ENCODE measurements at places on chromosomes 13 and 19.

GRCh38 chr13:91329733-91330132, 17.8 kb upstream of the MIR17HG start:
- no peak for DNase-seq

- DNase-seq: peak; percentile 95
Observed at GRCh38 chr13:42048684-42049453, 421 bp downstream of the DGKH start.

DNA sequence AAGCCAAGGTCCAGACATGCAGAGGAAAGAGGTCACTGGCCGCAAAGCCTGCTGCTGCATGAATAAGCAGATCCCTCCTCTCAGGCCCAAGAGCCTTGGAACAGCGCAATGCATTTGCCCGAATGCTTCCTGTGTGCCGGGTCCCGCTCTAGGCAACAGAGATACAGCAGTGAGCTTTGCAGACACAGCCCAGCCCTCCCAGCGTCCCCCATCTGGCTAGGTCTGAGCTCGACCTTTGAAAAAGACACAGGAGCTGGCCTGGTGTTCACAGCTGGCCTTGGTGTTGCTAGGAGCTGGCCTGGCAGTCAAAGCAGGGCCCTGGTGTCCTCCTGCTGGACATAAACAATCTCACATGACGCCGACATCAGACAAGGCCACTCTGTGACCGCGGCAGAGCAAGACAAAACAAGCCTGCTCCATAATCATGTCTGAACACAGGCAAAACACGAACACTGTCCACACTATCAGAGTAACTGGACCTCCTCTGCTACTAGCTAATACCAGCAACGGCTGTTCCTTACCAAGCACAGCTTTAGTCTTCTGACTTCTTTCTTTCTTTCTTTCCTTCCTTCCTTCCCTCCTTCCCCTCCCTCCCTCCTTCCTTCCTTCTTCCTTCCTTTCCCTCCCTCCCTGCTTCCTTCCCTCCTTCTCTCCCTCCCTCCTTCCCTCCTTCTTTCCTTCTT, 5.7 kb upstream of the PEX11G start:
- DNase-seq: no peak

DNA sequence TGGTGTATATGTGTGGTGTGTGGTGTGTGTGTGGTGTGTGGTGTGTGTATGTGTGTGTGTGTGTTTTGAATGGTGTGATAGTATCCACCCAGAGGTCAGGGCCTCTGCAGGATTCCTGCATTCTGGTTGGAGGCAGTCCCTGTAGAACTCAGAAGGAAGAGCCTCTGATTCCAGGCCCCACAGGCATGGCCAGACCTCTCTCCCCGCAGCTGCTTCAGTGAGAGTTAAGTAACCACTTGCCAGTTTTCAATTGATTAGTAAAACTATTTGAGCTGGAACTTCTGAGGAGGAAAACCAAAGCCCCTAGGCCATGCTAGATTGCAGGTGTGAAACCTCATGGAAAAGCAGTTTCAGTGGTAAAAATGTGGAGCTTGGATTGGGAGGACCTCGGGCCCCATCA, 2.1 kb downstream of the ATP12A start:
- no peak for DNase-seq

GRCh38 chr13:27004866-27005265, 166.7 kb downstream of the USP12 start:
- no peak for DNase-seq

DNA sequence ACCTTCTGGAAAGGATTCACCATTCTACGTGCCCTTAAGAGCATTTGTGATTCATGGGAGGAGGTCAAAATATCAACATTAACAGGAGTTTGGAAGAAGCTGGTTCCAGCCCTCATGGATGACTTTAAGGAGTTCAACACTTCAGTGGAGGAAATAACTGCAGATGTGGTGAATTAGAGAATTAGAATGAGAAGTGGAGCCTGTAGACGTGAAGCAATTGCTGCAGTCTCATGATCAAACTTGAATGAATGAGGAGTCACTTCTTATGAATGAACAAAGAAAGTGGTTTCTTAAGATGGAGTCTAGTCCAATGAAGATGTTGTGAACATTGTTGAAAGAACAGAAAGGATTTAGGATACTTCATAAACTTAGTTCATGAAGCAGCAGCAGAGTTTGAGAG, 129.1 kb downstream of the TNFRSF19 start:
- DNase-seq: no peak

GRCh38 chr19:2454199-2454961, 2.4 kb downstream of the LMNB2 start:
- DNase-seq: no peak

GRCh38 chr13:72952529-72953141, 106.2 kb upstream of the KLF5 start:
- DNase-seq: no peak

DNA sequence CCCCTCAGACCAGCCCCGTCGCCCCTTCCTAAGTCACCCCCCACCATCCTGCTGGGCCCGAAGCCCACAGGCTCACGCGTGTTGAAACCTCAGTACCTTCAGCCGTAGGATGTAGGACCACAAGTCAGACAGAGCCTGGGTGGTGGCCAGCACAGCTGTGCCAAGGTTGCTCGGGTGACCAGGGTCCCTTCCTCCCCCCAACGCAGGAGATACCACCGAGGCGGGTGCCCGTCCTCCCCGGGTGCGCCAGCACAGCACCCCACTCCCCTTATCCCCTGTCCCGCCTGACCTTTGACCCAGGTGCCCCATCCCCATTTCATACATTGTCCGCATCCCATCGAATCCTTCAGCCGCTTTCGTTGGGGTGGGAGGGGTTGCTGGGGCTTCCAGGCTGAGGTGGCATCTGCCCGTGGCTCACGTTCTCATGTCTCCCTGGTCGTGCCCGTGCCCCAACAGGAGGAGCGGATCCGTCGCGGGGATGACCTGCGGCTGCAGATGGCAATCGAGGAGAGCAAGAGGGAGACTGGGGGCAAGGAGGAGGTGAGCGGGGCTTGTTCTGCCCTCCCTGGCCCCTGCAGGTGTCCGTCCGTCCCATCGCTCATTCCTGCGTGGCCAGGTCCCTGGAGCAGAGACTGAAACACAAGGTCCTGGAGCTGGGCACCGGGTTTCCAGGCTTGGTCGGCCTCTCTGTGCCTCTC, 14.5 kb downstream of the EPN1 start:
- no peak for DNase-seq

DNA sequence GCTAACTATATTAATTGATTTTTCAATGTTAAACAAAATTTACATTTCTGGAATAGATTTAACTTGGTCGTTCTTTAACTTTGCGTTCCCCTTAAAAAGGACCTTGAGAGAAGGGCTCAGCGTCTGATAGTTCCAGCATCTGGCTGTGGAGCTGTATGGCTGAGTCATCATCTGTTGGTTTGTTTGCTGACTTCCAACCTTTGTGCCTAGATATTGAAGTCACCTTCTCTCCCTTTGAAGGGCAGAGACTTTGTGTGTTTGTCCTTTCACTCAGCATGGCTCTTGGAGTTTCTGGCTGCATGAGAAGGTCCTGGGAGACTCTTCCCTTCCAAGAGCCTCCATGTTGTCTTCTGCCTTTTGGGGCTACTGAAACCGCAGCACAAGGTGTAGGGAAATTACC, 16.6 kb upstream of the IRS2 start:
- no peak for DNase-seq

- DNase-seq: no peak
Observed at GRCh38 chr19:8320564-8321066, 560 bp downstream of the NDUFA7 start.

DNA sequence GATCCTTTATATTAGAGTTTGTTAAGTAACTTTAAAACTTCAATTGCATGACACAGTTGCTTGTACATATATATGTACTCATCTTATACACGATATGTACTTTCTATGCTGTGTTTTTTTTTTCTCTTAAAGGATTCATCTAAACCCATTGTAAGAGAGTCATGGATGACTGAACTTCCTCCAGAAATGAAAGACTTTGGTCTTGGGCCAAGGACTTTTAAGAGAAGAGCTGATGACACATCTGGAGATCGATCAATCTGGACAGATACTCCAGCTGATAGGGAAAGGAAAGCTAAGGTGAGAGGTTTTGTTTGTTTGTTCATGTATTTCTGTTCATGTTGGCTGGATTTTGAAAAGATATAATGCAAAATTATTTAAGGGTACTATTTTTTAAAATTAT, 26.0 kb downstream of the GPALPP1 start:
- no peak for DNase-seq

GRCh38 chr13:110687736-110688135, 18.2 kb downstream of the CARS2 start:
- DNase-seq: no peak

GRCh38 chr13:45042539-45042938, 53.2 kb downstream of the GPALPP1 start:
- no peak for DNase-seq

DNA sequence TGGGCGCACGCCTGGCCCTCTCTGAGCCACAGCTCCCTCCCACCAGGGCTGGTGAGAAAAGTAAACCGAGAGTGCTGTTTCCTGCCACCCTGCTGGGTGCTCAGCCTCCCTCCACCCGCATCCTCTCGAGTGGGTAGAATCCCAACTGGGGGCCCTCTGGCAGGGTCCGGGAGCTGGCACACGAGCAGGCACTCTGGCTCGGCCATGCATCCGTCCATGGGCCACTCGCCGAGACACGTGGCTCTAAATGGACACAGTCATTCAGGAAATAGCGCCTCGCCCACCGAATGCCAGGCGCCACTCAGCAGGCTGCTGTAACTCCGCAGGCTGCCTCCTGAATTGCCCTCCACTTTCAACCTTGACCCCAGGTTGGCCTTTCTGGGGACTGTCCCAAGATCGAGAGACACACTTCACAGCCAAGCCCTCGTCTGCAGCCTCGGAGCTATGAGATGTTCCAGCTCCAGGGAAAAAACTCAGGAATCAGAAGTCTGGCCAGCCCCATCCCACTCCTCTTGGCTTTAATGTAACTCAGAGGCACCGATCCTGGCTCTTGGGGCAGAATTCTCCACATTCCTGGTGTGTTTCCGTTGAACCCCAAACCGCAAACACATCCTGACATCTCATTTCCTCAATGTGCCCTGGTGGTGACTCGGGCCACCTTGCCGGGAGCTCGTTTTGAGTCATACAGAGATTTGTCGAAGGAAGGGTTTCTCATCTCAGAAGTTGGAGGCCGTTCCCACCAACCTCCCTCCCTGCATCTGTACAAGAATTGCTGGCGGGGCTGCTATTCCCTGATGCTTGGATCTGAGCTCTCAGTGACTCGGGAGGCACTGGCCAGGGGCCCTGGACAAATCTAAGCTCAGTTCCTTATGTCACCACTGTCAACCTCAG, 14.1 kb downstream of the KLF2 start:
- DNase-seq: peak; percentile 91

- DNase-seq: peak; percentile 28
Observed at GRCh38 chr19:12034620-12035019, 859 bp downstream of the ZNF433 start.

DNA sequence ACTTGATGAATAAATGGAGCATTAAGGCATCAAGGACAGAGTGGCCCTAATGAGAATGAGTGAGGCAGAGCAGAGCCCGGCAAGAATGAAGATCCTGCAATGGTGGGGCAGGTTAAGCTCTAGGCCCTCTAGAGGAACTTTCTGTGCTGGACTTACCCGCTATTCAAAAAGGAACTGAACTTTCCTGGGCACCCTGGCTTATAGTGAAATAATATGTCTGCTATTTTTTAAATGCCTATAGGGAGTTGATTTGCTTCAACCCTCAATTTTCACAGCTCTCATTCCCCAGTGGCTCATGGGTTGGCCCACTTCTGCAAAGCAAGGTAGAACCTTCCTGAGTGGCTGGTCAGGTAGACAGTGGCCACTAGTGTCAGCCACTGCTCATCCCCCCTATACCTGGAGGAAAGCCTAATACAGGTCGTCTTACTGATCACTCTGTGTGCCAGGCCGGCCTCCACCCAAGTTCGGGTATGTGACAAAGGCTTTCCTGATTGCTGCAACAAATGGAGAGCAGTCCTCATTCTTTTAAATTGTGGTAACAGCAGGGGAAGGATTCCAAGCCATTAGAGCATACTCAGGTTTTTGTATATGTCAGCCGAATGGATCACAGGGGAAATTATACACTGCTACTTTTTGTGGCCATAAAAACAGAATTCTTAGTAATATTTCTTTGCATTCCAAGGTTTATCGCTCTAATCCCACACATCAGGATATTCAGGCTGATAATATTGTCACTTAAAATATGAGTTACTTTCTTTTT, 103.0 kb downstream of the KL start:
- no peak for DNase-seq

DNA sequence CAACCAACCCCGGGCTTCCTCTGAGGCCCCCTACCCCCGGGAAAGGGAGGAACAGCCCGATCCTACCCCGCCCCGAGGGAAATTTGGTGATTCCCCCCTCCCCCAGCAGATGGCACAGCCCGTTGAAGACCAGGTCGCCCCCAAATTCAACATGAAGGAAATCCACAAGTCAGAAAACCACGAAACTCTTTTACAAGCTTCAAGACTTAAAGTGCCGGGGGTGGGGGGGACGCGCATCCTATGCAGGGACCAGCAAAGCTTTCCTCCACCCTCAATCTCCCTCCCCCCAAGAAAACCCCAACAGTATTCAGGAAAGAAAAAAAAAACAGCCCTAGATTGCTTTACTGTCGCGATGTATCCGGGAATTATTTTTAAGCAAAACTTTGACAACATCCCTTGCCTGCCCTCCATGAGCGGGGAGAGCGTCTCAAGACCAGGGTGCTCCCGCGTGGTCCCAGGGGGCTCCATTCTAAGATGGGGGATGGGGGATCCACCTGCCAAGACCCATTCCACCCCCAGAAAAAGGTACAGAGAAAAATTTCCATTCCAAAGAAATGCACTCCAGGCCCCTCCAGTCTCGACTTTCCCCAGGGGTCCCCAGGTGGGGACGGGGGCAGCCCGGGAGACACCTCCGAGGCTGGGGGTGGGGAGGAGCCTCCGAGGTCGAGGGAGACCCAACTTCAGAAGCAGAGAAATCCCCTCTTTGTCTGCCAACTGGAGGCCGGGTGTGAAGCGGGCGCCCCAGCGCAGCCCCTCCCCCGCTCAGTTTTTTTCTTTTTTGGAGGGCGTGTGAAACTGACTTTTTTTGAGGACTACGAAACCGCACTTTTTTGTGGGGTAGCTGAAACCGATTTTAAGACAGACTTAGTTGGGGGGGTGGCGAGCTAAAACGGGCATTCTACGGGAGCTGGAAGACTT, 1.5 kb downstream of the TCF3 start:
- peak; percentile 39 for DNase-seq

DNA sequence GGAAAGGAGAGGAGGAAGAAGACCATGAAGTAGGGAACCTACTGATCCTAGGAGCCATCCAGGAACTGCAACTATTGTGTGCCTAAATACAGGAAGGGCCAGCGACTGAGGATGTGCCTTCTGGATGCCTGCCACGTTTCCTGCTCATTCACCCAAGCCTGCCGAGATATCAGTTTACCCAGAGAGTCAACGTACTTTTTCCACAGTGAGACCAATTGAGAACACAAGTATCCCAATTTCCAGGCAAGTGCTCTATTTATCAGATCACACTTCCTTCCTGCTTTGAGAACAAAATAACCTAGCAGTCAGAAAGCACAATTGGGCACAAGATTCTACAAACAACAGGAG, 122.4 kb downstream of the AKAP11 start:
- no peak for DNase-seq

- DNase-seq: peak; percentile 27
Observed at GRCh38 chr19:43470288-43470687, 4.9 kb upstream of the LYPD3 start.
